Vagina (tissue), 2 donors: ENCODE measurements at places on chromosomes 7 and 10.

- peaks cover 21% of the 10 kb centered on the region for H3K4me1 ChIP-seq
- H3K27me3 ChIP-seq = no peaks in the 10 kb centered on the region
- H3K36me3 ChIP-seq = no peaks in the 10 kb centered on the region
- H3K27ac ChIP-seq = peak overlapping the region; percentile 69
- no peak for DNase-seq
Observed at GRCh38 chr7:19106241-19107080, 11.0 kb downstream of the TWIST1 start.

- no peaks in the 10 kb centered on the region for H3K4me1 ChIP-seq
- DNase-seq = no peak
- no peak overlapping the region for H3K27ac ChIP-seq
- H3K4me3 ChIP-seq = no peak overlapping the region
- H3K36me3 ChIP-seq = no peaks in the 10 kb centered on the region
Observed at GRCh38 chr7:109215341-109215740, 645.7 kb downstream of the DNAJB9 start.

DNA sequence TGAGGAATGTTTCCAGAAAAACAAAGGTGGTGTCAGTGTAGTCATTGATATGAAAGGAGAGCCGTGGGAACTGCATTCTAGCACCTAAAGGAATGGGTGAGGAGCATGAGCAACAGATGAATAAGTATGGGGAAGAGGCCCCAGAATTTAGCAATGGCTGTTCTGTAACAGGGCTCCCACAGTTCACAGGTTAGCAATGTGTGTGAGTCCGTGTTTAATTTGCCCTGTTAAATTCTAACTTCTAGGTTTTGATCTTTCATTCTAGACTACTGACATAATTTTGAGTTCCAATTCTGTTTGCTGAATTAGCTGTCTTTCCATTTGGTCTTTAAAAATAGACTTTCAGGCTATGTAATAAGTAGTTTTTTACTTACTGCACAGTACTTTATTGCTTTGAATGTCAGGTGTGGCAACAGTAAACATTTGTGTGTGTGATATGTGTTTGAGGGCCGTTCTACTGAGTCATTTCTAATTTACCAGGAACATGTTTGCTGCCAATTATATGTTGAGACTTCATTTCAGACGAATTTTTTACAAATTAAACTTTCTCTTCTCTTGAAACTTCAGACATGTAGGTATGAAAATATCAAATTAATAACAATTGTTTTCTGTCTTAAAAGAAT lies 8.8 kb downstream of the STK17A start:
- peaks cover 29% of the 10 kb centered on the region for H3K4me1 ChIP-seq
- no peaks in the 10 kb centered on the region for H3K27me3 ChIP-seq
- no peak for DNase-seq
- H3K36me3 ChIP-seq = peaks cover 1% of the 10 kb centered on the region

- no peaks in the 10 kb centered on the region for H3K27me3 ChIP-seq
- H3K4me1 ChIP-seq = no peaks in the 10 kb centered on the region
- no peak overlapping the region for H3K4me3 ChIP-seq
- H3K36me3 ChIP-seq = no peaks in the 10 kb centered on the region
- no peak overlapping the region for H3K27ac ChIP-seq
- DNase-seq = no peak
Observed at GRCh38 chr7:2725178-2726105, 37.4 kb downstream of the AMZ1 start.

DNA sequence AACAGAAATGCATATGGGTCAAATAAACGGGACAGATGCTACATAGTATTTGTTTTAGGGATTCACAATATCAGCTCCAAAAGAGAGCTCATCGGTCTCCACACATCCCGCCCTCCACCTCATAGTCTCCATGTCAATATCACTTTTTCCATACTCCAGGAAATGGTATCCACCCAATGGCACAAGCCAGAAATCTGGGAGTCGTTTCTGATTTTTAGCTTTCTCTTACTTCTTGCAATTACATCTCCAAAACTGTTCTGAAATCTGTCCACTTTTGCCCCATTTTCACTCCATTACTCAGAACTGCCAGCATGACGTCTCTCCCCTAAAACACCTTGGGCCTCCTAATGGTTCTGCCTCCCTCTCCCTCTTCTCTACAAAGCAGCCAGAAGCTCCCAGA lies 47.4 kb upstream of the EZH2 start:
- no peak overlapping the region for H3K4me3 ChIP-seq
- no peak overlapping the region for H3K27ac ChIP-seq
- H3K27me3 ChIP-seq = no peaks in the 10 kb centered on the region
- H3K4me1 ChIP-seq = no peaks in the 10 kb centered on the region

GRCh38 chr10:60040014-60040662 lies 133.8 kb upstream of the CCDC6 start:
- no peak overlapping the region for H3K4me3 ChIP-seq
- H3K36me3 ChIP-seq = no peaks in the 10 kb centered on the region
- peak overlapping the region; percentile 4 for H3K27ac ChIP-seq
- peaks cover 24% of the 10 kb centered on the region for H3K4me1 ChIP-seq

- H3K27me3 ChIP-seq = no peaks in the 10 kb centered on the region
- peaks cover 19% of the 10 kb centered on the region for H3K4me1 ChIP-seq
- no peaks in the 10 kb centered on the region for H3K36me3 ChIP-seq
- no peak overlapping the region for H3K27ac ChIP-seq
- H3K4me3 ChIP-seq = no peak overlapping the region
Observed at GRCh38 chr10:31942892-31943291, 14.3 kb upstream of the ARHGAP12 start.

- no peaks in the 10 kb centered on the region for H3K27me3 ChIP-seq
- DNase-seq = no peak
- H3K4me3 ChIP-seq = no peak overlapping the region
- H3K4me1 ChIP-seq = peaks cover 4% of the 10 kb centered on the region
- no peaks in the 10 kb centered on the region for H3K36me3 ChIP-seq
- no peak overlapping the region for H3K27ac ChIP-seq
Observed at GRCh38 chr10:119602241-119603095, 5.7 kb upstream of the TIAL1 start.

DNA sequence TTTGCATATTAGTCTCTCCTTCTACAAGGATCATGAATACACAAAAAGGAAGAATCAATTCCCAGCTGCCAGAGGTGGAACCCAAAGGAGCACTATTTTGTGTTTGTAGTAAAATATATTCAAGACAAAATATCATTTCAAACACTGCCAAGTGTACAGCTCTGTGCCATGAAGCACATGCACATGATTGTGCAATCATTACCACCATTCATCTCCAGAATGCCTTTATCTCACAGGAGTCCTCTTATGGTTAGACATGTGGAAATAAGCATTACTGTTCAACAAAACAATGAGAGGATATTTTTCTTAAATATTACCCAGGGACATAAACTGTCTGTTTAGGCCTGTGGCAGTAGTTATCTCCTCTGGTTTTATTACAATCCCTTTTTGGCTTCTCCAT lies 151.4 kb upstream of the PPP1R3A start:
- no peak overlapping the region for H3K4me3 ChIP-seq
- no peak overlapping the region for H3K27ac ChIP-seq
- H3K4me1 ChIP-seq = no peaks in the 10 kb centered on the region
- no peaks in the 10 kb centered on the region for H3K36me3 ChIP-seq

DNA sequence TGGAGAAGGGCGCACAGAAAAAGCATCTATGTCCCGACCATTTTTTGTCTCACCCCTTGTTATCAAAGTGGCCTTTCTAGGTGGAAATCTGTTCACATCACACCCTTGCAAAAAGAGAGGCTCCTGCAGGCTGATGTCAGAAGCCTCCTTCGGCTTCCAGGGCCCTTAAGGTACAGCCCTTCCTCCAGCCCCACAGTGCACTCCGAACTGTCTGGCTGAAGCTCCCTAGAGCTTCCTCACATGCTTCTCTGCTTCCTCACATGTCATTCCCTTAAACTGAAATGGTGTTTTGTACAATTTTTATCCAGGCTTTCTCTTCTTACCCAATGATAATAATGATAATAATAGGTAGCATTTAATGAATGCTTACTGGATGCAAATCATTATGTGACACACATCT lies 210.3 kb downstream of the INHBA start:
- no peaks in the 10 kb centered on the region for H3K27me3 ChIP-seq
- no peaks in the 10 kb centered on the region for H3K4me1 ChIP-seq
- no peak for DNase-seq
- H3K4me3 ChIP-seq = no peak overlapping the region

DNA sequence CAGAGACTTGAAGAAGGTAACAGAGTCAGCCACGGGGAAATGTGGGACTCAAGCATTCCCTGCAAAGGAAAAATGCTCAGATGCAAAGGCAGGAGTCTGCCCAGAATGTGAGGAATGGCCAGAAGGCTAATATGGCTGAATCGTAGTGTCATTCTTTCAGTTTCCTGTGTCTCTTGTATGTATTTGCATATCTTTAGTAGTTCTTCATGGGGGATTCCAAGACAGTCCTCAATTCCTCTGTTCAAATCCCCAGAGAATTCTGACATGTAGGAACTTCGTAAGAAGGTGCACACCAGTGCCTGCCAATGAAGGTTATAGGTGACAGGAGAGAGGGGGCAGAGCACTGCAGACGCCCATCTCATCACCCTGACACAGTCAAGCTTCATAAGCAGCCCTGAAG lies 154.4 kb downstream of the CACNB2 start:
- no peaks in the 10 kb centered on the region for H3K36me3 ChIP-seq
- H3K27me3 ChIP-seq = no peaks in the 10 kb centered on the region
- H3K4me1 ChIP-seq = no peaks in the 10 kb centered on the region

DNA sequence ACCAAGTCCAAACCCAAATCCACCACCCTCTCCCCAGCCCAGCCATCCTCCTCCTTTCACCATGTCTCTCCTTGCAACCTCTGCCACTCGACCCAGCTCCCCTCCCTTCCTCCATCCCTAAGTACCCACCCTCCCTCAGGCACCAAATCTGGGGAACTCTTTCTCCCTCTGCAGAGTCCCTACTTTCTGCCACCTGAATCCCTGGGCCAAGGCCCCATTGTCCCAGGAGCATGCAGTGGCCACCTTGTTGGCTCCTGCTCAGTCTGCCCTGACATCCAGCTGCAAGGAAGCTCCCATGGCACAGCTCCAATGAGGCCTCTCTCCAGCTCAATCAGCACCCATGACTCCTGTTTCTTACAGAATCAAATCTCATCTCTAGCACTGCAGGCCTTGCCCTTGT lies 5.5 kb upstream of the UNC5B start:
- no peak for DNase-seq
- peaks cover 7% of the 10 kb centered on the region for H3K4me1 ChIP-seq
- no peak overlapping the region for H3K4me3 ChIP-seq
- no peak overlapping the region for H3K27ac ChIP-seq

DNA sequence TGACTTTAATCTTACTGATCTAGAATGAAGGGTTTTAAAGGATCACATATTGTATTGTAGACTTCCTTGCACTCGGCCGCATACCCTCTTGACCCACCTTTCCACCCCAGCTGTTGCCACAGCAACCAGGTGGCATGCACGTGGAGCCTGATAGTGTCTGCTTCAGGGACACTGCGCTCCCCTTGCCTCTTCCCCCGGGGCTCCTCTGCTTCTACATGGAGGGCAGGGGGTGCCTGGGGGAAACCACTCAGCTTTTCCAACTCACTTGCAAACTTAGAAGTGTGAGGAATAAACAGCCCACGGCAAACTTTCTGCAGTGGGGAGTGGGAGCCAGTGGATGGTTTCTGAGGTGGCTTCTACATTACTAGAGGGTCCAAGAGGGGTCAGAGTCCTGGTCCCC lies 458.6 kb downstream of the PLXNA4 start:
- no peaks in the 10 kb centered on the region for H3K27me3 ChIP-seq
- H3K27ac ChIP-seq = no peak overlapping the region
- no peaks in the 10 kb centered on the region for H3K4me1 ChIP-seq
- DNase-seq = no peak
- H3K36me3 ChIP-seq = no peaks in the 10 kb centered on the region

DNA sequence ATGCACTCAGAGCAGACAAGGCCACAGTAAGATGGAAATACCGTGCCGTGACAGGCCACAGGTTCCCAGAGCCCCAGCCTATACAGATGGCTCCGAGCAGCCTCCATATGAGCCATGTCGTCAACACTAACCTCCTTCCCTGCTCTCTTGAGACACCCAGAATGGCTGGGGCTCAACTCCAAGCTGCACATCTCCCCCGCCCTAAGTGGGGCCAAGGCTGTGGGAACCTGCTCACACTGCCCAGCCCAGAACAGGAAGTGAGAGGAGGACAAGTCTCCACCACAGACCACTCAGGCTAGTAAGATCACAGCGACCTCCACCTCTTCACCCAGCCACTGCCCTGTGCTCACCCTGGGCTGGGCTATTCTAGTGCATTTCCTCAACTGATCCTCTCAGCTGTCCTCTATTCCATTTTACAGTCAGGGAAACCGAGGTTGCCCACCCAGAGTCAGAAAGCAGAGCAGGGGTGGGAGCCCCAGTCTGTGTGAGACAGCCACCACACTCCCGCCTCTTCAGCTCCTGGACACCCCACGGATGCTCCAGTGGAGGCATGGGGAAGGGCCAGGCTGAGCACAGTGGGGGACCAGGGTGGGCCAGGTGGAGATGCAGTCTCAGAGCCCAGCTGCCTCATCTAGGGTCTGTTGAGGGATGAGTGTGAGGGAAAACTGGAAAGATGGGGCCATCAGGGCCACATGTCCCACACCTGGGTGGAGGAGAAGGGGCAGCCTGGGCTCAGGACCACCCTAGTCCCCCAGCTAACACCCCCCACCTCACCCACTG lies 11.6 kb downstream of the GRID1 start:
- no peaks in the 10 kb centered on the region for H3K4me1 ChIP-seq
- H3K36me3 ChIP-seq = no peaks in the 10 kb centered on the region
- no peak overlapping the region for H3K27ac ChIP-seq
- DNase-seq = no peak
- H3K4me3 ChIP-seq = no peak overlapping the region

- H3K27ac ChIP-seq = no peak overlapping the region
- no peaks in the 10 kb centered on the region for H3K4me1 ChIP-seq
- no peak overlapping the region for H3K4me3 ChIP-seq
Observed at GRCh38 chr7:138834583-138834982, 36.6 kb upstream of the ATP6V0A4 start.

DNA sequence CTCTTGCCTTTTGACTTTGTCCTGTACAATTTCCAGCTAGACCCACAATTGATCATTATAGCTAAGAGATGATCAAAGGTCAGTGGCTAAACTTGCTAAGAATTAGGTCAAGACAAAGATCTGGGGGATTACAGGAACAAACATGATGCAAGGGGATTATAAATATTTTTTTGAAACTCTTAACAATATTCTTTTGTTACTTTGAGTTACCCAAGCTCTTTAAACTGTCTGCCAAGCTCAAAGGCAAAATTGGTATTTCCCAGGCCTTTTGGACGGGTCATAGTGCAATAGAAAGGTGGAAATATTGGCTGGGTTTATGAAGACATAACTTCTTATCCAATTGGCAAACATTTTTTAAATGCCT lies 23.4 kb downstream of the TBXAS1 start:
- peaks cover 14% of the 10 kb centered on the region for H3K4me1 ChIP-seq
- H3K4me3 ChIP-seq = no peak overlapping the region
- no peaks in the 10 kb centered on the region for H3K27me3 ChIP-seq
- H3K36me3 ChIP-seq = no peaks in the 10 kb centered on the region

- no peaks in the 10 kb centered on the region for H3K27me3 ChIP-seq
- no peaks in the 10 kb centered on the region for H3K36me3 ChIP-seq
- H3K4me3 ChIP-seq = no peak overlapping the region
- H3K4me1 ChIP-seq = no peaks in the 10 kb centered on the region
Observed at GRCh38 chr7:122046402-122046801, 97.6 kb downstream of the AASS start.
